Left colon (tissue), 2 donors: ENCODE measurements at places on chromosomes 2 and 18. TPM values are rescaled to one million over a fixed set of nuclear protein-coding genes. Genes with fewer than 3 reads are reported as not detected.

DNA sequence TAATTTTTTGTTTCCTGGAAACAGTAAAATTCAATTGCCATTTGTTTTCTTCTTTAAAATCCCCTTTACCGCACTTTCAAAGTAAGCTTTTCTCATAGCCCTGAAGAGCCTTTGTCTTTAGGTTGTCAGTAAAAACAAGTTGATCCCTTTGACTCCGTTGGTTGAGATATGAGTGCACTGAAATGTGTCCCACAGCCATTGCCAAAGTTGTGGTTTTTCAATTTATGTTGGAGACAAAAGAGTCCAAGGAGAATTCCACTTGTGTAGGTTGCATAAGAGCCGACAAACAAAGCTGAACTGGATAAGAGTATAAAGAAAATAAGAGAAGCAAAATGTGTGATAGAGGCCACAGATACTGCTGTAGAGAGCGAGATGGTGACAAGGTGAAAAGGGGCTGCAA lies 26.1 kb upstream of the HNMT start:
- no peak for DNase-seq

DNA sequence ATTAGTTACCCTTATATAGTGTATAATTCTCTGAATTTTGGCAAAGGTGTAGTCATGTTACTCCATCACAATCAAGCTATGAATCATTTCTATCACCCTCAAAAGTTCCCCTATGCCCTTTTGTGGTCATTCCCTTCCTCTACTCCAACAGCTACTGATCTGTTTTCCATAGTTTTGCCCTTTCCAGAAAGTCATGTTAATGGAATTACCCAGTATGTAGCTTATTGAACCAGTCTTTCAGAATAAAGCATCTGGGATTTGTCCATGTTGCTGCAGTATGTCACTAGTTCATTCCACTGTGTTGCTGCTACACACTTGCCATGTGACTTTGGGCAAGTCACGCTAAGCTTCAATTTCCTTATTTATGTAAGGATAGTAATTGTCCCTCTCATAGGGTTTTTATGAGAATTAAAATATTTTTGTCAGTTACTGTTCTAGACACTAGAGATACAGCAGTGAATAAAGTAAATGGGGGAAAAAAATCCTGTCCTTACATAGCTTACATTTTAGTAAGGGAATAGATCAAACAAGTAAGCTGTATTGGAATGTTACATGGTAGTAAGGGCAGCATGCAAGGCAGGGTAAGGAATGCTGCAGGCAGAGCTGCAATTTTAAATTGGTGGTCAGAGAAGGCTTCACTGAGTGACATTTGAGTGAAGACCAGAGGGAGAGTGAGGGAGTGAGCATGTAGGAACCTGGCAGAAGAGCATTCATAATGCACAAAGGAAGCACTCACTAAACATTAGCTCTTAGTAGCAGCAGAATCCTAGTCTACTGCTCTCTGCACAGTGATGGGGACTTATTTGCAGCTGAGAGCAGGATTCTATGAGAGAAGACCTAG lies 80.3 kb upstream of the TSPYL6 start:
- no peak for DNase-seq

The UPP2 gene
- not detected for total RNA-seq

The HOXD3 gene
- total RNA-seq: 3.8 TPM

DNA sequence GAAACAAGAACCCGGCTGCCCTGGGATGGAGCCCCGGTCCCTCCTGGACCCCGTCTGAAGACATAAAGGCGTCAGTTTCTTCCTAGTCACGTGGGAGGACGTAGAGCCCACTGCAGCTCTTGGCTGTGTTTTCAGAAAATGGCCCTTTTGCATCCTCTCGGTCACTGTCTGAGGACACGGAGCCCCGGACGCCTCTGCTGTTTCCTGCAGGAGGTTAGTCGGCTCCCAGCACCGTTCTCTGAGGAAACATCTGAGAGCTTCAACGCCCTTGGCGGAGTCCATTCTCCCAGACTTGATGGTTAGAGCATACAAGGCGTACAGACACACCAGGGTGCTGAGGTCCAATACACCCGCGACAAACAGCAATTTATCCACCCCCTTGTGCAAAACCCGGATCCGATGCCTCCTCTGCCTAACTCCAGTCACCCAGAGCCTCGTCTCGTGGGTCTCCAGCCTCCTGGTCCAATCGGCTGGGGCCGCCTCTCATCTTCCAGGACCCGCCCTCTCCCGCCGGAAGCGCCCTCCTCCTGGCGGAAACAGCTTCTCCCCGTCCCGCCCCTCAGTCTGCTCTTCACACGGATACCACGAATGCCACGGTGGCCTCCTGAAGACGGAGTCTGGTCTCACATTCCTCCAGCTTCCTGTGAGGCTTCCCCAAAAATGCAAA lies 119.4 kb downstream of the TMEM18 start:
- DNase-seq: peak; percentile 39

- DNase-seq: no peak
These were observed 168.8 kb downstream of the THADA start for GRCh38 chr2:43427032-43427424.

DNA sequence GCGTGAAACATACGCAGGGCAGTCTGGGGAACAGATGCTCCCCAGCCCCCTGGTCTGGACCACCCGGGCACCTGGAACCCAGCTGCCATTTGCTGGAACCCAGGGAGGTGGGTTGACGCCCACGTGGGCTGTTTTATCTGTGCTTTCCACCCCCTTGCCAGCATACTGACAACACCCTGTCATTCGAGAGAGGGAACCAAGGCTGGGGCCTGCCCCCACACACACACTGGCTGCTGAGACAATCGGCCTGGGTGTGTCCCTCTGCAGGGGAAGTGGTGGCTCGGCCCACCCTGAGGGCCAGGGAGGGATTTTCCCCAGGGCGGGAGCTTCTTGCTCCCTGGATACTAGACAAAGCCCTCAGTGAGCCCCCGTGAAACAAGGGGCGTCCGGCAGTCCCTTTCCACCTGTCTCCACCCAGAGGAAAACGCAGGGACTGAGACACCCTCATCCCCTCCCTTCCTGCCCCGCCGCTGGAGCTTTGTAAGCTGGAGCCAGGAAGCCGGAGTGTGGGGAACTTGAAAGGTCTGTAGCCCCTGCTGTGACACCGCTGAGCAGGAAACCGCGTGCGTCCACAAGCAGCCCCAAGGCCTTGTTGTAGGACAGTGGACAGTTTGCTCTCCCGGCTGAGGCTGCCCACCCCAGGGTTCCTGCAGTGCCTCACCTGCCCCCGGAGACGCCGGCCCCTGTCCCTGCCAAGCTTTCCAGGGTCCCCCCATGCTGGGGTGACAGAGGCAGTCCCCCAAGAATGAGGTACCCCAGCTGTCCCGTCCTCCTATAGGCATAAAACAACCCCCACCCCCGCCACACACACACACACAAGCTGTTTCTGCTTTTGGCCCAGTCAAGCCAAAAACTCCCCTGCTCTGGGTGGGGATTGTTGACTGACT lies 14.1 kb upstream of the KLF11 start:
- DNase-seq: peak; percentile 63

- DNase-seq: peak; percentile 45
These were observed 120.9 kb upstream of the DLX2 start for GRCh38 chr2:172223601-172224054.

DNA sequence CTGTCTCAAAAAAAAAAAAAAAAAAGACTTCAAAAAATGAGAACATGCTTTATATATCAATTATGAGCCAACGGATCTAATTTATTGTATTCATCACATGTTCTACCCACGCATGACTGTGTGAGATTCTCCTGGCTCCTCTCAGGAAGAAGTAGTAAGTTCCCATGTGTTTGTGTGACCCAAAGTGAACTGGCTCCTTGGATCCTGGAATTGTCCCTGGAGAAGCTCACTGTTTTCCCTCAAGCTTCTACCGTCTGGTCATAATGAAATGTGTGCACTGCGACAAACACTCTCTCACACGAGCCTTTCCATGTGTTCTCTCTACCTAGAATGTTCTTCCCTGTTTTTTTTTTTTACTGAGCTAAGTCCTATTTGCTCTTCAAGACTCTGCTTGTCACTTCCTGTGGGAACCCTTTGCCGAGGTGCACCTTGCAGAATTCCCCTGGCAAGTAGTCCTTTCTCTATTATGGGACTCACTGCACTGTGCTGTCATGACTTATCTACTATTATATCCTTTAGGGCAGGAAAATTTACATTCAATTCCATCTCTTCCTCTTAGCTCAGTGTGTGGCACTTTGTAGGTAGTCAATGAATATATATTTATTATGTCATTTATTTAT lies 83.2 kb upstream of the THOC1 start:
- DNase-seq: no peak

The DSG4 gene
- 0.12 TPM for total RNA-seq

The POTEC gene
- total RNA-seq: not detected

The TEX44 gene
- not detected for total RNA-seq

GRCh38 chr2:61356261-61356957 lies 114.5 kb downstream of the USP34 start:
- no peak for DNase-seq

The GPBAR1 gene
- total RNA-seq: 3.0 TPM

The C2orf78 gene
- total RNA-seq: not detected
